ENCODE measurements at places on chromosomes 2 and 18. TPM values are rescaled to one million over a fixed set of nuclear protein-coding genes. Genes with fewer than 3 reads are reported as not detected.

Gene FBLN7
- total RNA-seq = 0.99 TPM

Gene MOGAT1
- not detected for total RNA-seq

Gene PPM1B
- 34.5 TPM for total RNA-seq

Gene NEURL3
- not detected for total RNA-seq

Gene FIGN
- total RNA-seq = 1.5 TPM

Gene CENPA
- 1.8 TPM for total RNA-seq

Gene MYO1B
- total RNA-seq = 151 TPM

Gene G6PC2
- not detected for total RNA-seq

- H3K4me3 ChIP-seq = no peak overlapping the region
- H3K4me1 ChIP-seq = no peaks in the 10 kb centered on the region
- no peaks in the 10 kb centered on the region for H3K27me3 ChIP-seq
- H3K36me3 ChIP-seq = no peaks in the 10 kb centered on the region
- H3K27ac ChIP-seq = no peak overlapping the region
Measured at GRCh38 chr2:6773007-6773693, 92.6 kb downstream of the CMPK2 start.

DNA sequence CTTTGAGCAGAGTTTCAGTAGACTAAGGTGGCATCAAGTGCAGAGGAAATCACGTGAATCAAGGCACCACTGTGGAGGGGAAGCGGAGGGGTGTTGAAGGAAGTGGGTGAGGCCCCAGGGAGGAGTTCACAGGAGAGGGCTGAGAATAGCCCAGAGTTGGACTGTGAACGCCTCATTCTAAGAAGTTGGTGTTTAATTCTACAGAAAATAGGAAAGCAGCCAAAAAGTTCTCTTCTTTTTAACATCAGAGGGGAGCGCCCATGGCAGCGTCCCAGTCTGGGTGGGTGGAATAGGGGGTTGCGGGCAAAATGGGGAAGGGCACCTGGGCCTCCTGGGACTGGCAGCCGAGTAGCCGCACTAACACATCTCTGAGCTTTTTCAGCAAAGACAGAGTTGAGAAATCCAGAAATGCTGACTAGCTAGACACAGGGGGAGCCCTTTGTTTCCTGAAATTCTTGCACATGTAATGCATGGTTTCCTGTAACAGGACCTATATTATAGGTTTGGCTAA lies 97.0 kb downstream of the NEB start:
- DNase-seq = peak; percentile 9
- H3K4me3 ChIP-seq = no peak overlapping the region
- no peaks in the 10 kb centered on the region for H3K27me3 ChIP-seq
- H3K4me1 ChIP-seq = no peaks in the 10 kb centered on the region
- H3K27ac ChIP-seq = no peak overlapping the region

DNA sequence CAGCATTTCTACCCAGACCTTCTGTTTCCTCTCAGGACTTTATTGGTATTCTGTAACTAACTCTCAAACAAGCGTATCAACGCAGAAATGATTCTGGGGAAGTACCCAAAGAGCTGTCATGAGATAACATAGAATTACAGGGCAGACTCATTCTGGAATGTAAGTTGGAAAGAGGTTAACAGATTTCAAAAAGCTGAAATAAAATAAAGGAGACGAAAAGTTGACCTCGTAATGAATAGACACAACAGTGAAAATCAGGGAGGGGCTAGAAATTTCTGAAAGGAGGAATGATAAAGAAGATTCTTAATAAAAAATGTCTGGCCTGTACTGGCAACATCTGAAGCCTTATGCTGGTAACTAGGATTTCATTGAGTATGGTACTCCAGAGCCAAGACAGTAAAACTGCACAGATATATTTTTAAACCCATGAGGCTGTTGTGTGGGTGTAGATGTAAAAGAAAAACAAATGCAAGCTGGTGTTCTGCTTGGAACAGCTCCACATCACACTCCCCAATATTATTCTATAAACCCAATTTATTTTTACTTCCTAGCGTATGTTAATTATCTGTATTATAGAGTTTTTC lies 23.9 kb downstream of the RBMS1 start:
- peaks cover 19% of the 10 kb centered on the region for H3K4me1 ChIP-seq
- no peak overlapping the region for H3K27ac ChIP-seq
- H3K4me3 ChIP-seq = no peak overlapping the region
- no peak for DNase-seq
- H3K27me3 ChIP-seq = no peaks in the 10 kb centered on the region

DNA sequence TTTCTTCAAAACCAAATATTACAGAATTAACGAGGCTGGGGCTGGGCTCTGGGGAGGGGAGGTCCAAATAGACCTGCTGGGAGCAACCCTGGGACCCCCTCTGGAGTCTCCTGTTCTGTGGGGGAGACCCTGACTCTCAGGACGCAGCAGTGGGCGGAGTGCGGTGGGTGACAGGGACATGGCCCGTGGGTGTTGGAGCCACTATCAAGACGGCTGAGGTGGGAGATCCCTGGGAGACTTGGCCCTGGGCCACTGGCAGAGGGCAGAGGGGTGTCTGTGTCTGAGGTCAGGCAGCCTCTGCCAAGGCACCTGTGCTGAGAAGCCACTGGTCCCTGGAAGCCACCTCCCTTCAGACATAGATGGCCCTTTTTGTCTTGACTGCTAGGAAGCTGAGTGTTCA lies 79.5 kb upstream of the CTDP1 start:
- no peaks in the 10 kb centered on the region for H3K4me1 ChIP-seq
- H3K27ac ChIP-seq = no peak overlapping the region
- H3K4me3 ChIP-seq = no peak overlapping the region
- no peaks in the 10 kb centered on the region for H3K36me3 ChIP-seq
- DNase-seq = no peak

DNA sequence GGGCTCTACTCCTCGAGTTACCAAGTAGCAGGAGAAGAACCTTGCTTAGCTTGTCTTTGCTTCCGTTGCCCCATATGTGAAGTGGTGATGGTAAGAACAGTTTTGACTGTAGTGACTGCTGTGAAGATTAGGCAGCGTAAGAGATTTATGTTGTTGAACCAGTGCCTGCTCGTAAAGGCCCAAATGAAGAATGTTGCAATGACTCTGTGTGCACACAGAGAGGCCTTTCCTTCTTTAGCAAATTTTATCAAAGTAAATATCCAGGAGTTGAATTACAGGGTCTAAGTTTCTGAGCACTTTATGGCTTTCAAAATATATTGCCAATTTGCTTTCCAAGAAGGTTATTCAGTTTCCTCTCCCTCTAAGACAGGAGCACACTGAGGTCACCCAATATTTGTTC lies 14.5 kb downstream of the NTSR2 start:
- no peaks in the 10 kb centered on the region for H3K36me3 ChIP-seq
- H3K4me1 ChIP-seq = no peaks in the 10 kb centered on the region
- no peak overlapping the region for H3K27ac ChIP-seq
- H3K4me3 ChIP-seq = no peak overlapping the region
- peaks cover 15% of the 10 kb centered on the region for H3K27me3 ChIP-seq

DNA sequence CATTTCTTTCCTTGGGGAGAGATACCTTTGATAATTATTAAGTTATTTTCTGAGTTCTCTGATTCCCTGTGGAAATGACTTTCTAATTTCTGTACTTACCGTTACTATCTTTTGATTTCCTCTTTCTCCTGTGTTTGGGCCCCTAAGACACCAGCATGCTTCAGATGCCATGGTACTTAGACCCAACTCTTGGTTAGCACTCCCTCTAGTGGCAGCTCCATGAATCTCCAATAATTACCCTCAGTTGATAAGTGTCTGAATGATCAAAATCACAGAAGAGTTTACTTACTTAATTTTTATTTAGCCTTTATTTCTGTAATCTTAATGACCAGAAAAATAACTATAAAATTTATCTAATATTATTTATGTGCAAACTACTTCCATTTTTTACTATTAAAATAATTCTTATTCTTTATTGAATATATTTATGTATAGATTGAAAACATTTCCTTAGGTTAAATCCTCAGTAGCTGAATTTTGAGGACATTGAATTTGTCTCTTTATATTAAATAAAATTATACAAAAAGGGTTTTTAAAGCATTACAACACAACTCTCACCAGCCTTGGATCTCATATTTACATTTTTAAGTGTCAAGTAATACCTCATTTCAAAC lies 300.4 kb downstream of the KCNS3 start:
- DNase-seq = peak; percentile 53
- no peaks in the 10 kb centered on the region for H3K36me3 ChIP-seq
- no peaks in the 10 kb centered on the region for H3K27me3 ChIP-seq

DNA sequence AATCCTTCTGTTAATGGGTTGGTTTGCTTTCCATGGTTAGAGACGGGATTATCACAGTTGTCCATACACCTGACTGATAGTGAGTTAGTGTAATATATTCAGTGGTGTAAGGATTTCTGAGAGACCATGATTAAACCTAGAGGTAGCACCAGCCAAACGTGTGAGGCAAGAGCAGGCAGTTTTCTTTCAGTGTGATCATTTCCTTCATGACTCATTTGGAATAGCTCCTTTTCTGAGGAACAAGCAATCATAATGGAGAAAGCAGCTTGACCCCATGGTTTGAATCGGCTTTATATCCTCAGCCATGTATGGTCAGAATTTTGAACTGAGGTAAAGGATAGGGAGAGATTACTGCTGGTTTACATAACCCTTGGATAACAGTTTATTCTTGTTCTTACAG lies 2.9 kb downstream of the MXD1 start:
- H3K27me3 ChIP-seq = no peaks in the 10 kb centered on the region
- H3K36me3 ChIP-seq = peaks cover 2% of the 10 kb centered on the region
- peak; percentile 90 for DNase-seq
- peak overlapping the region; percentile 46 for H3K27ac ChIP-seq

- no peaks in the 10 kb centered on the region for H3K4me1 ChIP-seq
- H3K4me3 ChIP-seq = no peak overlapping the region
- no peak for DNase-seq
- no peak overlapping the region for H3K27ac ChIP-seq
- H3K36me3 ChIP-seq = no peaks in the 10 kb centered on the region
Measured at GRCh38 chr2:194870974-194871535, 786.0 kb upstream of the SLC39A10 start.

DNA sequence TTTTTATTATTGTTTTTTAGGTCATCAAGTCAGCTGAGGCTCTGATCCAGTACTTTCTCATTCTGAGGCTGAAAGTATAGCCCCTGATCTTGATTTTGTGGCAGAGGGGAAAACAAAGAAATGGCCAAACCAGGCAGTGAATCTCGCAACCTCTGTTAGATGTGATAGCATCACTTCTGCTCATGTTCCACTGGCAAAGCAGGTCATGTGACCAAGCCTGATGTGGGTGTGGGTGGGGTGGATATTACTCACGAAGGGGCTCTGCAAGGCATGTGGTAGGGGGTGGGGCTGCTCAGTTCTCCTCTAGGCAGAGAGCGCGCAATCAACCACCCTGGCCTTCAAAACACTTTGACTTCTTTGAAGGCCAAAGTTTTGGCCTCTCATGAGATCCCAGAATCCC lies 254.2 kb downstream of the MYCN start:
- no peak overlapping the region for H3K27ac ChIP-seq
- H3K27me3 ChIP-seq = no peaks in the 10 kb centered on the region

DNA sequence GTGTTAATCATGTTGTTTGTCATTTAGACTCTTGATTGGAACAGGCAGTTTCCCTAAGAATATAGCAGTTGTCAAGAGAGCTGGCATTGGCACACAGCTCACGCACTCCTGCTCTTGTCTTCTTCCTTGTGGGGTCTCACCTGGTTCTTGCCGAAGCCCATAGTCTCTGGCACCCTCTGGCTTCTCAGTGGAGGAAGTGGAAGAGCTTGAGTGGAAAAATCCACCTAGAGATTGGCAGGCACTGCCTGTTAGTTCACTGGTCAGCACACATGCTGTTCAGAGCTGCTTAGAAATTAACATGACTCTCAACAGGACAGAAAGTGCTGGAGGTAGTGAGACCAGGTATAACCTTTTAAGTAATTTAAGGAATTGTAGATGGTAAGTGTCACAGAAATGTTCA lies 28.3 kb downstream of the SCTR start:
- H3K27ac ChIP-seq = no peak overlapping the region
- H3K36me3 ChIP-seq = no peaks in the 10 kb centered on the region
- peaks cover 5% of the 10 kb centered on the region for H3K4me1 ChIP-seq
- H3K4me3 ChIP-seq = no peak overlapping the region
- DNase-seq = no peak

Measured in fibroblast of lung (primary cell).